GM23338 (cell line): ENCODE measurements at places on chromosomes 4 and X. TPM values are rescaled to one million over a fixed set of nuclear protein-coding genes. Genes with fewer than 3 reads are reported as not detected.
A peak's percentile ranks its signal among the peaks of the same experiment; 100 is the strongest.

DNA sequence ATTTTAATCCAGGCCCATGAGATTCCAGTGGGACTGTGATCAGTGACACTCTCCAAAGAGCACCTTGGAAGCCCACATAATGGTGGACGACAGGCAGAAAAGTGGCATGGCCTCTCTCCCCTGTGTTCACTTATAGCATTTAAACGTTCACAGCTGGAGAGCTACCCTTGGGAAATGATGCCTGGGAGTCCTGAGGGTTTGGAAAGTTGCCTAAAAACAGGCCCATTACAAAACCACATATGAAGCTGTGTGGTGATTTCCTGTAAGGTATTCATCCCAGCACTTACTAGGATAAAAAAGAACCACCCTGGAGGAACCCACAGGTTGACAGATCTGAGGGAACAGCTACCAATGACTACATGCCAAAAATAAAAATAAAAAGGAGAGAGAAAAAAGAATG lies 193.2 kb downstream of the RASL11B start:
- DNase-seq: no peak
- H3K27me3 ChIP-seq: no peaks in the 10 kb centered on the region
- H3K4me1 ChIP-seq: no peaks in the 10 kb centered on the region
- H3K36me3 ChIP-seq: no peaks in the 10 kb centered on the region
- H3K4me3 ChIP-seq: no peak overlapping the region

DNA sequence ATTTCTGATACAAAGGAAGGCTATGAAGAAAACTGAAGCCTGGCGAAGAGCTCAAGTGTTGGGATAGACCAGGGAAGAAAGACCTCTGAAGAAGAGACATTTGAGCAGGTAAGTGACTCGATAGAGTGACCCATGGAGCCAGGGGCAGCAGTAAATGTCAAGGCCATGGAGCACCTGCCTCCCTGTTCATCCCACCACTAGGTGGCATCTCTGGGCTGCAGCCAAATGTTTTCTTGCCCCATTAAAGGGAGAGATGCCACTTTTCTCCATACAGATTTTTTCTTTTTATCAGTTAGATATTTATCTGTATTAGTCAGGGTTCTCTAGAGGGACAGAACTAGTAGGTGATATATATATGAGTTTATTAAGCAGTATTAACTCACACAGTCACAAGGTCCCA lies 4.9 kb upstream of the ZNF81 start:
- no peaks in the 10 kb centered on the region for H3K27me3 ChIP-seq
- peak; percentile 68 for DNase-seq
- no peak overlapping the region for H3K27ac ChIP-seq
- no peak overlapping the region for H3K4me3 ChIP-seq

Gene TMEM47
- total RNA-seq: 56.7 and 59.7 TPM in 2 replicates

DNA sequence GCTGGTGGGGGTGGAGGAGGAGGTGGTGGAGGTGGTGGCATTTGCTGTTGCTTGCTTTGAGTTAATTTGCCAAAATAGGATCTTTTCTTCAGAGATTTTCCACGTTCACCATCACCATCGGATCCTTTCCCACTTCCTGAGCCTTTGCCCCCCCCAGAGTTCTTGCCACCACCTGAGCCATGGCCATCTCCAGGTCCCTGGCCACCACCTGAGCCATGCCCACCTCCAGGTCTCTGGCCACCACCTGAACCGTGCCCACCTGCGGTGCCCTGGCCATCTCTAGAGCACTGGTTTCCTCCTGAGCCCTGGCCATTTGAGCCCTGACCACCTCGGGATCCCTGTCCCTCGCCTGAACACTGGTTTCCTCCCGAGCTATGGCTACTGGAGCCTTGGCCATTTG lies 1.9 kb downstream of the IRS4 start:
- no peaks in the 10 kb centered on the region; the same call in 1 of the 2 replicates for H3K36me3 ChIP-seq
- H3K27ac ChIP-seq: no peak overlapping the region
- H3K4me1 ChIP-seq: peaks cover 17% of the 10 kb centered on the region

DNA sequence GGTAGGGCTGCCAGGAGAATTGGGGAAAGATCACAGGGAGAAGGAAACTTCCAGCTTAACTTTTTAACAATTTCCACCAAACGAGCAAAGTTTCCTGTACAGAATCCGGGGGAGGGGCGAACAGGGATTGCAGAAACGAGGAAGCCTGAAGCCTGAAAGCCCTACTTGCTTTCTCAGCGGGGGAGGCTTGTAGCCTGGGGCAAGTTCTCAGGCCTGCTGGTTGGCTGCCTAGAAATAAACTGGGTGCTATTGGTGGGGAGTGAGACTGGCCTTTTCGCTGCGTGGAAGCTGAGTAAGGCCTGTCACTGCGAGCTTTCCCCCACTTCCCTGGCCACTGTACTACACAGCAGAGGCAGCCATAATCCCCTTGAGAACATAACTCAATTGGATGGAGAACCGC lies 110.8 kb upstream of the ATP8A1 start:
- H3K4me1 ChIP-seq: 0 out of 2 replicates have a peak, but pooled peaks cover under 1% of the 10 kb centered on the region
- peak; percentile 24 for DNase-seq
- H3K27me3 ChIP-seq: no peaks in the 10 kb centered on the region

- H3K27ac ChIP-seq: no peak overlapping the region
- no peak for DNase-seq
- H3K36me3 ChIP-seq: no peaks in the 10 kb centered on the region
- no peaks in the 10 kb centered on the region for H3K27me3 ChIP-seq
- H3K4me1 ChIP-seq: no peaks in the 10 kb centered on the region
Measured at GRCh38 chrX:129760155-129760554, 19.6 kb upstream of the SASH3 start.

GRCh38 chrX:150543230-150544155 lies 24.9 kb upstream of the MTM1 start:
- no peak overlapping the region for H3K27ac ChIP-seq
- no peaks in the 10 kb centered on the region for H3K36me3 ChIP-seq
- H3K27me3 ChIP-seq: peaks cover 19% of the 10 kb centered on the region

DNA sequence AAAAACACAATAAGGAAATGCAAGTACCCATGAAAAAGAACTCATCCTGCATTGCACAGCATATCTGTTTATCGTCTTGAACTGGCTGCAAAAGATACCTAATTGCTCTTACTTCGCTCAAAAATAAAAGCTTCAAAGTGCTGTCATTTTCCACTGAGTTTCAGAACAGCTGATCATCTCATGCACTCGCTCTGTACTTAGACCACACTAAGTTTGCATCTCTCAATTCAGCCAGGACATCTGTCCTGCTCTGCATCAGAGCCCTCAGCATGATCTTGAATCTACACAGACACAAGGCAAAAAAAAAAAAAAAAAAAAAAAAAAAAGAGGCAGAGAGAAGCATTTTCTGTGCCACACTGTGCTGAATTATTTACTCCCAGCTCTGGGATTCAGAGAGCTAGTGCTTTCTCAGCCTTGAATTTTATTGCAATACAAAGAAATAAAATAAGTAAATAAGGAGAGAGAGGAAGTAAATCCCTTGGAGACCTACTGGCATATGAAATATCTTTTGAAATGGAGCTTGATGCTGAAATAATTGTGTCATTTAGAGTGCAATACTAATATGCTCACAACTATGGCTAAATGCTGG lies 81.3 kb downstream of the PPP1R2C start:
- no peak overlapping the region for H3K4me3 ChIP-seq
- H3K27ac ChIP-seq: no peak overlapping the region
- no peak for DNase-seq
- no peaks in the 10 kb centered on the region for H3K4me1 ChIP-seq
- H3K36me3 ChIP-seq: no peaks in the 10 kb centered on the region

DNA sequence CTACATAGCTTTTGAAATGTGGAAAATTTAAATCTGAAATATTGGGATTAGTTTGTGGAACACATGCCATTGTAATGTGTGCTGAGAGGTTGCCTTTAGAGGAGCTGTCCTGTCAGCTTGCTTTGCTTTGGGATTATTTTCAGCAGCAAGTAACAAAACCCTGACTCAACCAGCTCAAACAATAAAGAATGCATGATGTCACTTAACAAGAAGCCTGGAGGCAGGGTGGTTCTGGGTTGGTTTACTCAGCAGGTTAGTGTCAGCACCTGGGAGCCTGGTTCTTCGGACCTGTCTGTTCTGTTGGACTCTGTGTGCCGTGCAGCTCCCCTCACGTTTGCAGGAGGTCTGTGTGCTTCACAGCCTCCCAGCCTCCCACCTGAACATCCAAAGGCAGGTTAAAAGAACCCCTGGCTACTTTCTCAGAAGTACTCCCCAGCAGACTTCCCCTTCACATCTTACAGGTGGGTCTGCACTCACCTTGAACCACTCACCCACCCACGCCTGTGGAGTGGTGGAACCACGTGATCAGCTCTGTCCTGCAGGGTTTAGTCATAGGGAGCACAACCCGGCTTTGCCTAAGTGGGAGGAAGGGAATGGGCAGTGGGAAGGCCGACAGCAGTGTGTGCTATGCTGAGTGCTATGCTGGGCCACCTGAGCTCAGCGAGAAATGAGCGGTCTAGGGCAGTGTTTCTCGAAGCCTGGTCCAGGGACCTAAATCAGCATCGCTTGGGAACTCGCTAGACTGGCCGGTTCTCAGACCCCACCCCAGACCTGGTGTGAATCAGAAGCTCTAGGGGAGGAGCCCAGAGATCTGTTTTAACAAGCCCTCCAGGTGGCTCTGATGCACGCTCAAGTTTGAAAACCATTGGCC lies 20.4 kb downstream of the TMEM131L start:
- H3K27me3 ChIP-seq: no peaks in the 10 kb centered on the region
- H3K4me1 ChIP-seq: peaks cover 50% of the 10 kb centered on the region
- H3K4me3 ChIP-seq: no peak overlapping the region
- H3K36me3 ChIP-seq: no peaks in the 10 kb centered on the region
- DNase-seq: peak; percentile 58

Gene NLRP2B
- not detected in 2 replicates for total RNA-seq

DNA sequence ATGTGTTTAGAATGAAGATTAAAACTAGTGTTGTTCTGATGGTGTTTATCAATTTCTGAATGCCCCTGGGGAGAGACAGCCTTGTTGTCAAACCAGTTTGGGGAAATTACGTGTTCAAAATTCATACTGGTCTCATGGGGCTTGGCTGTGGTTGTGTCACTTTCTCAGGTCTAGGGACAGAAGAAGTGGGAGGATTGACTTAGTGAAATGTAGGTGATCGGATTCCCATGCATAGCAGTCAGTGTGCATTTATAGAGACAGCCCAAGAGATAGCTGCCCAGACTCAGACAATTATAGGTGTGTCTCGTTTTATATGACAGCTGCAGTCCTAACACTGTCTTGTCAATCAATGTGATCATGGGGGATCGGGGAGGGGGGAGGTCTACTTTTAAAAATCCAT lies 94.4 kb upstream of the CLCN4 start:
- H3K4me3 ChIP-seq: no peak overlapping the region
- H3K27me3 ChIP-seq: no peaks in the 10 kb centered on the region
- H3K27ac ChIP-seq: no peak overlapping the region
- H3K4me1 ChIP-seq: peaks cover 10% of the 10 kb centered on the region

Gene LYAR
- 33.5 and 44.0 TPM in 2 replicates for total RNA-seq

- no peaks in the 10 kb centered on the region for H3K27me3 ChIP-seq
- no peak for DNase-seq
- no peaks in the 10 kb centered on the region for H3K36me3 ChIP-seq
Measured at GRCh38 chr4:37464373-37465128, 220.0 kb downstream of the NWD2 start.

Gene HPGD
- 4.1 and 9.1 TPM in 2 replicates for total RNA-seq

- no peak overlapping the region for H3K4me3 ChIP-seq
- no peaks in the 10 kb centered on the region for H3K36me3 ChIP-seq
- no peaks in the 10 kb centered on the region for H3K4me1 ChIP-seq
- H3K27ac ChIP-seq: no peak overlapping the region
- H3K27me3 ChIP-seq: no peaks in the 10 kb centered on the region
Measured at GRCh38 chr4:109243871-109244270, 58.6 kb downstream of the COL25A1 start.

DNA sequence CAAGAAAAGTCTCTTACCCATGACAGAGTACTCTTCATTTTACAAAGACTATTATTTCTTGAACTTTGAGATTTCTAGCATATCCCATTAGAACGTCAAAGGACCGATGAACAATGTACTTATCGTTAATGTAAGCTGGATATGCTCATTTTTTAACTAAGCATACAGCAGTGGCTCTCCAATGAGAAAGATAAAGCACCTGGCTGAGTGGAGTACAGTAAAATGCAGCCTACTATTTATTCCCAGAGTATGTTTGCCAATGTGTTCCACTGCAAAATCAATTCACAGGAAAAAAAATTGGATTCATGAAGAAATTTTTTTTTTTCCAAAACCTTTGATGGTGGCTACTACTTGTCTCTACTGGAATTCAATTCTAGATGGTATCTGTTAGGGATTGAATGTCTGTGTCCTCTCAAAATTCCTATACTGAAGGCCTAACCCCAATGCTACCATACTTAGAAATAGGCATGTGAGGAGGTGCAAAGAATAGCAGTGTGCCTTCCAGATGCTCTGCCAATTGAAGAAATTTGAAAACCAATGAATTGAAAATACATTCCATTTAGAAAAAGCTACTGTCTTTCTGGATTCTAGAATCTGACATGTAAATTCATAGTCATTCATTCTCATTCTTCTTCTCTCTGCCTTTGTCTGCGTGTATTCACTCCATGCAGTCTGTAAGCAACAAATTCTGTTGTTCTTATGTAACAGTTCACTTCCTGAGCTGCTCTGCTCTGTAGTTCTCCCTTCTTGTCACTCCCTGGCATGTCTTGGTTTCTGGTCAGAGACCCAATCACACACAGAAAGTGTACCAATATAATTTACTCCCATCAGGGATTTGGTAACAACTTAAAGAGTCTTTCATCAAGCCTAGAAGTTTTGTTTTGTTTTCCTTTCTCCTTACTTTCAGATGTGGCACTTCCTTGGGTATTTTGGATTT lies 61.4 kb downstream of the PAPSS1 start:
- H3K27ac ChIP-seq: no peak overlapping the region
- H3K4me1 ChIP-seq: peaks cover 19% of the 10 kb centered on the region
- DNase-seq: peak; percentile 16
- H3K4me3 ChIP-seq: no peak overlapping the region
- no peaks in the 10 kb centered on the region for H3K27me3 ChIP-seq
- no peaks in the 10 kb centered on the region for H3K36me3 ChIP-seq

- no peak overlapping the region for H3K4me3 ChIP-seq
- H3K4me1 ChIP-seq: peaks cover 25% of the 10 kb centered on the region
- H3K27ac ChIP-seq: no peak overlapping the region
- H3K36me3 ChIP-seq: no peaks in the 10 kb centered on the region
- peak; percentile 48 for DNase-seq
- no peaks in the 10 kb centered on the region for H3K27me3 ChIP-seq
Measured at GRCh38 chr4:82523179-82523578, 38.6 kb downstream of the TMEM150C start.

- no peaks in the 10 kb centered on the region for H3K27me3 ChIP-seq
- no peaks in the 10 kb centered on the region for H3K36me3 ChIP-seq
- no peak for DNase-seq
- no peak overlapping the region for H3K4me3 ChIP-seq
Measured at GRCh38 chr4:124804584-124804983, 92.1 kb upstream of the ANKRD50 start.

DNA sequence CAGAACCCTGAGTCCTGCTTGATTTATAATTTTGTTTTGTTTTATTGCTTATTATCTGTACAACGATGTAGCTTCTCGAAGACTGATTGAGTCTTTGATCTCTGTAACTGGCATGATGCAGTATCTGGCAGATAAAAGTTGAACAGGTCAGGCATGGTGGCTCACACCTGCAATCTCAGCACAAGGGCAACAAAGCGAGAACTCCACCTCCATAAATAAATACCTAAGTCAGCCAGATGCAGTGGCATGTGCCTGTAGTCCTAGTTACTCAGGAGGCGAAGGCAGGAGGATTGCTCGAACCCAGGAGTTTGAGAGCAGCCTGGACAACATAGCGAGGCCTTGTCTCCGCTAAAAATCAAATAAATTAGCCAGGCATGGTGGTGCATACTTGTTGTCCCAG lies 15.7 kb upstream of the WDR19 start:
- no peaks in the 10 kb centered on the region for H3K36me3 ChIP-seq
- no peak for DNase-seq
- no peak overlapping the region for H3K27ac ChIP-seq
- no peak overlapping the region for H3K4me3 ChIP-seq
